ENCODE measurements at places on chromosomes 1 and 21.

- DNase-seq = no peak
These were observed 69.4 kb downstream of the DEGS1 start for GRCh38 chr1:224252479-224252878.

DNA sequence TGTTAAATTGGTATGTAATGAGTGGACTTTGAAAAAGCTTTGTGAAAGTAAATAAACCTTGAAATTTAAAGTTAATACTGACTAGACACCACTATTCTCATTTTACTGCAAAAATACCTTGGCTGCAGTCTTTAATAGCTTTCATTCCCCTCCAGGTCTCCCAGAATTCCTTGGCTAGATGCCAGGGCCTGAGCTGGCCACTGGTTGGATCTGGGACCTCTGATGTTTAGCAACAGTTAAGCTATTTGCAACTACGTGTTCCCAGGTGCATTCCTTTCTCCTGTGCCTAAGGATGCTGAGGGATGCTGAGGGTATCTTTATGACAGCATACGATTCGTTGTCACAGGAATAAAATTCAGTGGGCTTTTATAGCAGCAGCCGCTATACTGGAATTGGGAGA, 938.7 kb downstream of the TTLL7 start:
- DNase-seq = no peak

GRCh38 chr1:202016811-202017748, 6.7 kb downstream of the ELF3 start:
- DNase-seq = no peak

DNA sequence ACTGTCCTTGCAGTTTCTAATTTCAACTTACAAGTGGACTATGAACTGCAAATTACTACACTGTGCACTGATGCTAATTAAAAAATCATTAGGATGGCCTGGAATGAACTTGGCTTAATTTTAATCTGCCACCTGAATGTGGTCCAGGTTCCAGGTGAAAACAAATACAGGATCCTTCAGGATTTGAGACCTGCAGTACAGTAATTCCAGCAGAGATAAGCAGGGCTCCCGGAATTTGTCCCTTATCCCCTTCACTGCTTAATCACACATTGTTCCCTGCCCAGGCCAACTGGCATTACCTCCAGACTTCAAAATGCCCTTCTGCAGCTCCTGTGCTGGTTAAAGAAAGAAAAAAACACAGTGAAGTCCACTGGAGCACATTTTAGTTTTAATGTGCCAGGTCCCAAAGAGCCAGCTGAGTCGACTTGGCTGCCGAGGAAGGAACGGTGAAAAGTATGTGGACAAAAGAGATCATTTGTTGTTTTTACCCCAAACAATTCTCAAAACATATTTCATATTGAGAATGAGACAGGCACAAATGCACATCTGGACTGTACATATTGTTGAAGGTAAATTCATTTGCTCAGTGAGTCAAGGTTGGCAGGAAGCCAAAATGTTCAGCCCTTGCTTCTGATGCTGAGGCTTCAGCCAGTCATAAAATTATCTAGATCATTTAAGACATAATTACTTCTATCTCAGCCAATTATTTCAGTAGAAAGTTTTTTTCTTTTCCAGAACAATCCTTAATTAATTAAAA, 28.3 kb downstream of the DEGS1 start:
- DNase-seq = no peak

DNA sequence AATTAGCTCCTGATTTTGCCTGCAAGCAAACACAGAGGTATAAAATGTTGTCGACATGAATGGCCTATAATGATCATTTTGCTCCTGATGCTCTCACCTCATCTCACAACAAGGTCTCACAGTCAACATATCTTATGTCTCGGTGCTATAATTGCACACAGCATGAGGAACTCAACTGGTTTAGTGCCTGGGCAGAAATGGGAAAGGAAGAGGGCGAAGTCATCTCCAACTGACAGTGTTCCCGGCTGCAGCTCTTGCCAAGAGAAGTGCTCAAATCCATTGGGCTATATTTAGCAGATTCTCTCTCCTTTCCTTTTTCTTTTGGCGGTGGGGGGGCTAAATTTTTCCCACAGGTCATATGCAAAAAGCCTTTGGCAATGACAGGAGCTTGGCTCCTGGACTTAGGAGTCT, 53.0 kb downstream of the SLC45A1 start:
- DNase-seq = no peak

DNA sequence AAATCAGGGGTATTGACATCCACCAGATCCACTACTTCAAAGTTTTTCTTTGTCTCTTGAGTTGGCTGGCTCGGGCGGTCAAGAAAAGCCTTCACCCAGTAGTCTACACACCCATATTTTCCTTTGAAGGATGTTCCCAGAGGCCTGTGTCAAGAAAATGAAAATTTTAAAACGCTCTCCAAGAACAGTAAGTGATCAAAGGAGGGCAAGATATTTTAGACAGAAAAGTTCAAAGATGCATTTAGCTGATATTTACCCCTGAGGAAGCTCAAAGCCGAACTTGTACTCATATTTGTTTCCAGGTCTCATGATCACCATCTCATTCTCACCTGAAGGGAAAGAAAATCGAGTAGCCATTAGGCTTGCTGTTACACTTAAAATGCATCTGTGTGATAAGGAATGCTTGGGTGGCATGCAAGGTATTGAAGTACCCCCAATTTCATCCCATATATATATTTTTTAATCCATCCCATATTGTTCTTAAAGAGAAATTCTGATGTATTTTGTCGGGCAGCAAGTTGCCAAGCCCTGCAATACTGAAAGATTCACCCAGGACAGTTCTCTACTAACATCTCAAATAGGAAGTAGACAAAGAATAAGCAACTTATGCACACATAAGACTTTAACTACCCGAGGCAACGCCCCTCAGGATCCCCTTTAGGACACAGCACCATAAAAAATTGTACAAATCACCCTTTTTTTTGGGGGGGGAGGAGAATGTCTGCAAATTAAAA, 1.1 kb downstream of the TXNIP start:
- DNase-seq = no peak

DNA sequence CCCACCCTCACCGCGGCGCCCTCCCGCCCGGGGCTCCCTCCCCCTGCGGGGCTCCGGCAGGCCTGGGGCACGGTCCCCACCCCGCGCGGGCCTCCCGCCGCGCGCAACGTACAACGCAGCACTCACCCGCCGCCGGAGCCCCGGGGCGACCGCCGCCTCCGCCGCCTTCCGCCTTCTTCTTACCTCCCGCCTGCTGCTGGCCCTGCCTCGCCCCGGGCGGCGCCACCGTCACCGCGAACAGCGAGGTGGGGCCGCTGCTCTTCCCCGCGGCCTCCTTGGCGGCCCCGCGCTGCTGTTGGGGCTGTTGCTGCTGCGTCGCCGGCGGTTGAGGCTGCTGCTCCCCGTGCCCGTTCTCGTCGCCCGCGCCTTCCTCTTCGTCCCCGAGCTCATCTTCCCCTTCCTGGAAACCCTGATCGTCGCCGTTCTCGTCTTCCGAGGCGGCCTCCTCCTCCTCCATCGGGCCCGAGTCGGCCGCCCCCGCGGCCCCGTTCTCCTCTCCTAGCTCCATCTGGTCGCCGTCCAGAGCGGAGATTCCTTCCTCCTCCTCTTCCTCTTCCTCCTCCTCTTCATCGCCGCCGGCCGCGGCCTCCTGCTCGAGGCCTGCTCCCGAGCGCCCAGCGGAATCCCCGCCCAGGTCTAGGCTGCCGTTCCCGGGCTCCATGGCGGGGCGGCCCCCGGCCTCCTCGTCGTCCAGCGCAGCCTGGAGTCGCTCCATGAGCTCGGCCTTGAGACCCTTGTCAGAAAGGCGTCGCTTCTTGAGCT, 671 bp downstream of the HNRNPU start:
- no peak for DNase-seq

DNA sequence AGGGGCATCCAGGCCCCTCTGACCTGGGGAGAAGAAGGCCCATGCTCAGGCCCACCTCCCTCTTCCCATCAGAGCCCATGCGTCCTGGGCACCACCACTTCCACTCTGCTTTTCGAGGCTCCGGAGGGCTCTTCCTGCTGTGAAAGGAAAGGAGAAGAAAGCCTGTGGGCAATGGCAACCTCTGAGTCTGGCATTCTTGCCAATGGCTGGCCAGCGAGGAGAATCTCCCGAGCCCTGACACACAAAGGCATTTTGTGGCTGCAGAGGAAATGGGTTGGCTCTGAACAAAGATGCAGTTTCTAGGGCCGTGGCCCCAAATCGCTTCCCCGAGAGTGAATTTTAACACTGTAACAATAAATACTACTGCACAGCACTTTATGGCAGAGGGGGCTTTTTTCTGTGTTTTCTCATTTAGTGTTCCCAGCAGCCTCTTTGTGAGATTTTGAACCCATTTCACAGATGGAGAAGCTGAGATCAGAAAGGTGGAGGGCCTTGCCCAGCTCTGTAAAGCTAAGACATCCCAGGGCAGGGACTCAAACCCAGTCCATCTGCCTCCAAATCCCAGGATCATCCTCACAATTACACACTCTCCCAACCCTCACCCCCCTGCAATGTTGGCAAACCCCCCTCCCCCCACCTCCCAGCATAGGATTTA, 35.7 kb upstream of the TMEM51 start:
- DNase-seq = no peak

GRCh38 chr1:200877839-200878551, 5.2 kb downstream of the GPR25 start:
- no peak for DNase-seq

- DNase-seq = no peak
These were observed 23.6 kb upstream of the DNM3 start for GRCh38 chr1:171817511-171818265.

DNA sequence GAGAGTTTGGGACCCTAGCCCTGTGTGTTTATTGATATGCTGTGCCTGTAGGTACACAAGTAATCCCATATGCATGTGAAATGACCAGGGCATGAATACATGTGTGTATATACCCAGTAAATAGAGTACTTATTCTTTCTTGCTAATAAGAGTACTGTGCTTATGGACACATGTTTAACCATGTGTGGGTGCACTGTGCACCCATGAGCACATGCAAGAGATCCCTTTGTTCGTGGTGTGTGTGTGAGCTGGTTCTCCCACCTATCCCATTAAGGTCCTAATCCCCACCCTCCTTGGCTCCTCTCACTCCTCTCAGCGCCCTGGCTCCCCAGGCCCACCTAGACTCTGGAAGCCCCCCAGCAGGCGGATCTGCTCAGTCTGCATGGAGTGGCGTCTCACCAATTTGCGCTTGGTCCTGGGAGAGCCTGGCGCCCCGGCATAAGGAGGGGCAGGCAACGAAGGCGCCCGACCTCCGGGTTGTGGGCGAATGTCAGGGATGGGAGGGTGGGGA, 2.2 kb upstream of the LIX1L start:
- DNase-seq = no peak

DNA sequence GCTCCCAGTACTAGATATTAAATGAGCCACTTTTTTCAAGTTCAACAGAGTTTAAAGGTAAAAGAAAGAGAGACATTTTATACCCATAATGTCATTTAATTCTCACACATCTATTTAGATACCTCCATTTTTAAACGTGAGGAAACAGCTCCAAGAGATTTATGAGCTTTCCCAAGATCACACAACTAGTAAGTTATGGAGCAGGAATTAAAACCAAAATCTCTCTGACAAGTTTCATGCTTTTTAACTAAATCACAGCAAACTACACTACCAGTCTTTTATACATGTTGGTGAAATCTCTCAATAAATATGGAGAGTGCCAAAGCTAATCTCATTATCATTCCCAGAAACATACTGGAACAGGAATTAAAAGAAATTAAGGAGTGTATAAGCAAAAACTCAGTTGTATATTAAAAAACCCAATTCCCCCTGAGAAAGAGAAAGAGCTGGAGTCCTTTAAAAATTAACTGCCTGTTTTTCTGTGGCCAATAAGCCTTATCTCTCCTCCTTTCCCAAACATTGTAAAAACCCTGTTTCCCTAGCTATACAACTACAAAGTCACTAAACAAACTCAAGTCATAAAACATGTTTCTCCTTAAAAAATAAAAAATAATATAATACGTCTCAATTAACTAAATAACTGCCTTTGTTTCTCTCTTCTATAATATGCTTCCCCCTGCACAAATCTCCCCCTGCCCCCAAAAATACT, 26.7 kb upstream of the THEM4 start:
- no peak for DNase-seq

DNA sequence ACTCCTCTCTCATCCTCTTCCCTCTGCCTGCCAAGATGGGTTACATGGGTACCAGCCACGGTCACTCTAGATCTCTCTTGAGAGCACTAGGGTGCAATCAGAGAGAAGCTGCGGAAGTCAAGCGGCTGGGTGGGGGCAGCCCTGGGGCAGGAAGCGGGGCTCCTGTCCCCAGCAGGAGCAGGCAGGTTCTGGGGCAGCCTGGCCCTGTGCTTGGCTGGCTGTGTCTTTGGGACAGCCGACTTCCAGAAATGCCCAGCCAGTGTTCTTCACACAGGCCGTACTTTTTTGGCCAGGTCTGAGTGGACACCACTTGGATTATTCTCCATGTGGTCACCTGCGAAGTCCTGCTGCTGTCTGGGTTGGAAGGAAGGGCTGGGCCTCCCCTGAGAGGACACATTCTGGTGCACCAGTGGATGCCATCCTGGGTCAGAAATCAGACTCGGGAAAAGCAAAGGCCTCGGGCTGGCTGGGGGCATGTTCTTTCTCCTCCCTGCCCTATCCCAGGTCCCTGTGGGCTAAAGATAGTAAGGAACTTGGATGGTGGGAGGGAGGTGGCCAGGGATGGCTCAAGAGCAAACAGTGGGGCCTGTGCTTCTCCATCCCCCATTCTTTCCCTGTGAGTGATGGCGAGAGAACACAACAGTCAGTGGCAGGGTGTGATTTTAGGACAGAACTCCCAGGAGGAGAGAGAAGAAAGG, 93.7 kb downstream of the ITPKB start:
- no peak for DNase-seq

DNA sequence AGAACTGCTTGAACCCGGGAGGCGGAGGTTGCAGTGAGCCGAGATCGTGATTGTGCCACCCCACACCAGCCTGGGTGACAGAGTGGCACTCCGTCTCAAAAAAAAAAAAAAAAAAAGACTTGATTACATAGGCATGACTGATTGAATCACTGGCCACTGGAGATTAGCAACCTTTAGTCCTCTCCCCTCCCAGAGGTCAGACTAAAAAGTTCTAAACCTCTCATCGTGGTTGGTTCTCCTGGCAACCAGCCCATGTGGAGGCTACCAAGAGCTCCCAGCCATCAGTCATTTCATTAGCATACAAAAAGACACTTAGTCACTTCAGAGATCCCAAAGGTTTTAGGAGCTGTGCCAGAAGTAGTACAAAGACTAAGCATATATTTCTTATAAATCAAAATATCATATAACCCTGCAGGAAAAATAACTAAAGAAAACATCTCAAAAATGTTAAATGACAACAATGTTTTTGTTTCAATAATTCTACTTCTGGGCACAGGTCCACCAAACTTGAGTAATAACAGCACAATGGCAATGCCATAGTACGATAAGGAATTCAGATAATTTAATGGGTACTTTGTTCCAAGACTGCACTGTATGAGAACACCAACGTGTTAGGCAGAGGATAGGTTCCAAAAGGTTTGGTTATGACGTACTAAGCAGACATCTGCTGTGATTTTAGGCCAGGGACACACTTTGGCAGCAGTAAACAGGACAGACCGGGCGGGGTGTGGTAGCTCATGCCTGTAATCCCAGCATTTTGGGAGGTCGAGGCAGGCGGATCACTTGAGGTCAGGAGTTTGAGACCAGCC, 18.1 kb downstream of the USP48 start:
- no peak for DNase-seq

All from NCI-H1930 (cell line).